ENCODE measurements at places on chromosomes 12 and 14.

DNA sequence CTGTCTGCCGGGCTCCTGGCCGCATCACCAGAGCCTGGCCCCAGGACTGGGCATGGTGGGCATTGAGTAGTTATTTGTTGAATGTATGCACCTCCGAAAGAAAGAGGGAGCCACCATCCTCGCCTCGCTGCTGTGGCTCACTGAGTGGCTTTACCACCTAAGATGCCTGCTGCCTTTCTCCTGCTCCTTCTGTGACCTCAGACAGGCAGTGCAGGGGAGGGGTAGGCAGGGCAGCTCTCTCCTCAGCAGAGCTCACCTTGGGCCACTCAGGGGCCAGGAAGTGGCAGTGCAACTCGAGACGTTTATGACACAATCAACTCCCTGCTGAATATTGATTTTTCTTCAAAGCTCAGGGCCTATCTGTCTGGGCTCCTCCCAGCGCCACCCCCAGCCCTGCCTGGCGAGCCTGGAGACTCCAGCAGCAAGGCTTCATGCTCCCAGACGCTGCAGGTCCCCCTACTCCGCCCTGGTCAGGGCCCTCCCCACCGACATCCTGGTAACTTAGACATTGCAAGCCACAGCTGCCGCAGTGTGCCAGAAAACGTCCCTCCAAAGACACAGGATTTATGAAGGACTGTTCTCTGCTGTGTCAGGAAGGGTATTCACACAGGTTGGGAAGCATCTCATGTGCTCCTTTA, 84.3 kb upstream of the DIO3 start:
- DNase-seq, result no peak

DNA sequence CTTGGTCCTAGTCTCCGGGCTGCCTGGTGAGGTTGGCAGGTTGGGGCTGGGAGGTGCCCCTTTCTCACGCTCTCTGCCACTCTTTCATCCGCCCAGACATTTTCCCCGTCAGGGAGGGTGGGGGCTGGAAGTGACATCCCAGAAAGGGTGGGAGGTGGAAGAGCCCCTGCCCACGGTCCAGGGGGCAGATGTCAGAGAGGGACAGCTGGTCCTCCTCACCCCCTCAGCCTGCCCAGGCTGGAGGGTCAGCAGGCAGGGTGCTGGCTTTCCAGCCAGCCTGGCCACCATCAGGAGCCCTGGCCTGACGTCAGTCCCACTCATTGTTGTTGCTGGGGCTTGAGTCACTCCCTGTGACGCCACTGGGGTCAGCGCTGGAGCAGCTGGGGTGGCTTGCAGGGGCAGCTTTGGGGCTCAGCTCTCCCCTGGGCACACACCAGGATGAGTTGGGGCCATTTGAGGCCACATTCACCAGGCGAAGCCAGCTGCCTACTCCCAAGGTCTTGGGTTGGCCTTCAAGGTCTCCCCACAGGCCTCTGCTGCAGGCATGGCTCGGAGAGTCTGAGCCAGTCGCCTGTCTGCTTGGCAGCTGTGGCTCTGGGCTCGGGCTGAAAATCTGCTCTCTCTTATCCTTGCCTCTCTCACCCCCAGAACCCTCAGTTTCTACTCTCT, 5.7 kb upstream of the ATG101 start:
- DNase-seq, result no peak

DNA sequence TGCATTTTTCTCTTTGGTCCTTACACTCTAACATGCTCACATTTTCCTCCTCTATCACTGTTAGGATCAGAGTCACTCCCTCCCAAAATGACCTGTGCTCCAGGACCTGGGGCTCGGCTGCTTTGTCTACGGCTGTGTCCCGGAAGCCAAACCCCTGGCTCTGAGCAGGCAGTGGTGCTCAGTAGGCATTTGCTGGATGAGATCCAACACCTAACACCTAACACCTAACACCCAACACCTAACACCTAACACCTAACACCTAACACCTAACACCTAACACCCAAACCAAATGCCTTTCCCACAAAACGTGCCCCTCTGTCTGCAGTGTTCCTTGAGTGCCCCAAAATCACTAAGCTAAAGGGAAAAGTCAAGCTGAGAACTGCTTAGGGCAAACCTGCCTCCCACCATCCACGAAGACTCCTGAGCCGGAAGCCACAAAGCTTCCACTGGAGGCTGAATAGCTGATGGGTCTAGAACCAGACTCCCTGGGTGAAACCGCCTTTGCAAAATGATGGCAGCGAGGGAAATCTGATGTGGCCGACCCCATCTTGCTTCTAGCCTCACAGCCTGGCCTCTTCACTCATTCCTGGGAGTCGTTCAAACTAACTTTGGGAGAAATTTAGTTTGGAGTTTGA, 29.2 kb downstream of the HSP90AA1 start:
- no peak for DNase-seq

DNA sequence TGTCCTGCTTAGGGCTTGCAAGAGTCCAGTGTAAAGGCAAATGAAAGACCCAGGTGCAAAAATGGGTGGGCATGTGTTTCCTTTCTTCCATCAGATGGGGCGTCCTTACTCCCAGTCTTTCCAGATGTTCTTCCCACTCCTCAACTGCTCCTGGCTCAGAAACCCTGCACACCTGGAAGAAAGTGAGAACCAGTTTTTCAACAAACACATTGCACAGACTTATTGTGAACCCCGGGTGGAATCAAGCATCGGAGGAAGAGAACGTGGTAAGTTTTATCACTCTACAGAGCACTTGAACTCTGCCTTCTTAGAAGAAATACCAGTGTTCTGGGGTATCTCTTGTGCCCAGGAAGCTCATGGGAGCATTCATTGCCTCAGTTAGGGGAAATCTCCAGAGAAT, 93.3 kb downstream of the TMX1 start:
- DNase-seq, result no peak

GRCh38 chr12:92505254-92506231, 197.2 kb upstream of the PLEKHG7 start:
- peak; percentile 10 for DNase-seq

GRCh38 chr12:111173836-111174235, 195.1 kb downstream of the PHETA1 start:
- no peak for DNase-seq

GRCh38 chr12:61985830-61986229, 274.4 kb upstream of the USP15 start:
- no peak for DNase-seq

DNA sequence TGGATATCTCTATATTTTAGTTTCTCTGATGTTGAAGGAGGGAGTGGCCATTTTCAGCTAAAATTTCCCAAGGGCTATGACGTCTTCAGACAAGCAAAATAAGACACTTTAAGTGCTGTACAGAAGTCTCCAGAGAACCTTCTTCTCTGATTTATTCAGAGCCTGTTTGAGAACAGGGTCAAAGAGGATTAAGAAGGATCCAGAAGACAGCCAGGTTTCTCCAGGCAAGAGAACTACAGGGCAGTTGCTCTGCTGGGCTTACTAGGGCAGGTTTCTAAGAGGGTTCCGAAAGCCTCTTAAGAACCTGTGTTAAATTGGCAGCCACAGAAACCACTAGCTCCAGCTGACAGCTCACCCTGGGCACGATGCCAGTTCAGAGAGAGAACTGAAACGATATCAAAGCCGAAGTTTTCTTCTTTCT, 1.2 kb downstream of the MGP start:
- DNase-seq, result peak; percentile 76

DNA sequence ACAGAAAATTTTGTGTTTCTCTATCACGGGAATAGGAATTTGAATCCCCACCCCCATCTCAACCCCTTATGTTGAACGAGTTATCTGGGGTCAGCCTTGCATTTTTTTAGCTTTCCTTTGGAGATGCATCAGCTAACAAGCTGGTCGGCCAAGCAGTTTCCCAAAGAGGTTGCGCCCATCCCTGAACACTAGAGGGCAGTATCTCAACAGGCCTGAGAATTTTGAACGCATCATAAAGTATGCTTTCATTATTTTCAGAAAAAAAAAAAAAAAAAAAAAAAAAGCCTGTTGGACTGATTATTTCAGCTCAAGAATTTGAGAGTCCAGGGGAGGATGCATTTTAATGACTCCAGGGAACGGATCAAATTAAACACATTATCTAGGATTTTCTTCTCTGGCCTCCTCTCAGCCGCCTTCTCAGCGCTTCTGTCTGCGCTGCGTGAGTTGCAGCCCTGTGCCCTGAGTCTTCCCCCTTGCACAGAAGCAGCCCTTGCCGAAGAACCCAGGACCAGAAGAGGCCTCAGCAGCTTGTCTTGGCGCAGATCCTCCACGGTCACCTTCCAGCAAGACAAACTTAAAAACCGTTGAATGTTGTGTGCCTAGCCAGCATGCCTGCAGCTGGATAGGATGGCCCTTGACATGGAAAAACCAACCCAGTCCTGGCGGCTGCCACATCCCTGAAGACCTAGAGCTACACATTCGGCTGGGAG, 76.6 kb upstream of the GZMB start:
- peak; percentile 30 for DNase-seq

- no peak for DNase-seq
Observed at GRCh38 chr12:34363050-34363673, 340.9 kb downstream of the ALG10 start.

GRCh38 chr14:64303471-64303917, 9.3 kb upstream of the ESR2 start:
- DNase-seq, result no peak

- DNase-seq, result no peak
Observed at GRCh38 chr14:53851394-53852090, 105.1 kb downstream of the BMP4 start.

GRCh38 chr12:88876857-88877256, 296.6 kb upstream of the KITLG start:
- DNase-seq, result no peak

- DNase-seq, result no peak
Observed at GRCh38 chr12:1826867-1827705, 6.7 kb downstream of the LRTM2 start.

GRCh38 chr12:114911196-114911595, 227.2 kb upstream of the TBX3 start:
- no peak for DNase-seq

DNA sequence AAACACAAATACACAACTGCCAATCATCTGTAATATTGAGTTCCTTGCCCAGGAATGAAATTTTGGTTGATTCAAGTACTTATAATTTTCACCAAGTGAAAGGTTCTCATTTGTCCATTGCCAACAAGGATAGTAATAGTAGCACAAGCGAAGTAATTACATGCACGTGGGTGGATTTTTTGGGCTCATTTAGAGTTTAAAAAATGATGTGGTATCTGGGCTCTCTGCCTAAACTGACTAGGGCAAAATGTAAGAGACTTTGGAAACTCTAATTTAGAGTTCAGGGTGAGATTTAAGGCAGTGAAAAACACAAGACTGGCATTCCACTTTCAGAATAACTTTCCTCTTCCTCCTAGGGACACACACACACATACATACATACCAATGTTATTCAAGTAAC, 111.7 kb downstream of the MYRFL start:
- DNase-seq, result no peak

GRCh38 chr14:94690896-94691659, 78.8 kb downstream of the GSC start:
- DNase-seq, result no peak

GRCh38 chr12:88435334-88436076, 144.8 kb downstream of the KITLG start:
- DNase-seq, result no peak

GRCh38 chr14:52042371-52043289, 26.2 kb downstream of the NID2 start:
- no peak for DNase-seq

DNA sequence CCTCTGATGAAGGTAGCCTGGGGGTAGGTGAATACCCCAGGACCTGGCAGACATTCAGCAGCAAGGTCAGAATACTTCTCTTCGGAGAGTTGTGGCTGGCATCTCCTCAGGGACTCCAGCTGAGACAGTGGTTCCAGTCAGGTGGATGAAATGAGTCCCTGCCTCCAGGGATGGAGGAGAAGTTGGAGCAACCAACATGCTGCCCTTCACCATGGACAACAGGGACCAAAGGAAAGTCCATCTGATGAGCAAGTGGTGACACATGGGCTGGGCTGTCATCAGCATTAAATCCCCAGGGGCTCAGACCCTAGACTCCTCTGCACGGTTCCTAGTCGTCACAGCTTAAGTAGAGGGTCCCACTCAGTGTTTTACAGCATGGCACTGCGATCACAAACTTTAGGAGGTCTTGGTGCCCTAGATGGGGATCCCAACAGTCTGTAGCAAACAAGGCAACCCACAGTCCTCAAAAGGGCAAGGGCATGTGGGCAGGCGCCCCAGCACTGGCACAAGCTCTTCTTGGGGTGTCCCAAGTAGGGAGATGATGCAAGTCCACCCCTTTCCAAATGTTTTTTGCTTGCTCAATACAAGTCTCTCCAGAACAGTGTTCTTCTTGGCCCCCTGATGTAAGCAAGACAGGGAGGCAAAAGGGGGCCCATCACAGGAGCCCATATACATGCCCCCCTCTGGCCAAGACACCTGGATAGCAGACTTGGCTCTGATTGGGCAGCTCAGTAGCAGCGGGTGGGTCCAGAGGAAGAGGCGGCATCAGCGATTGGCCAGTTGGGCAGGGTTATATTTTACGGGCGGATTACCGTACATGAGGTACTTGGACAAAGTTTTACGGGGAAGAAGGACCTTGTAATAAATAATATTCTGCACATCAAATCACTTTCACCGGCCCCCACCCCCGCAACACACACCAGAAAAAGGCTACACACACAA, 10.8 kb upstream of the CDH24 start:
- DNase-seq, result no peak

DNA sequence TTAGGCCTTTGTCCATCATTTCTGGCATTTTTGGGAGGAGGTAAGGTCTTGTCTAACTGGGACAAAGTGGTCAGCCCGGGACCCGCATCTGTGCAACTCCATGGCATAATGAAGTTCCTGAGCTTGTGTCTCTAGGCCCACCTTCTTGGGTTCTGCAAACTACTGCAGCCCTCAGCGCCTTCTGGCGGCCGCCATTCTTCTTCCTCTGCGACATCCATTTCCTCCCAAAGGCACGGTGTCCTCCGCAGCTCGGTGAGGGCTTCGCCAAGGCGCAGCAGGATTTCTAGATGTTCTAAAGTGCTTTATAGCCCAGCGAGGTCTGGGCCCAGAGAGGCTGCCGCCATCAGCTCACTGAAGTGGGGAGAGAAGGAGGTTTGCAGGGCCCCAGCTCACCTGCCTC, 134.4 kb upstream of the OR4E1 start:
- no peak for DNase-seq

DNA sequence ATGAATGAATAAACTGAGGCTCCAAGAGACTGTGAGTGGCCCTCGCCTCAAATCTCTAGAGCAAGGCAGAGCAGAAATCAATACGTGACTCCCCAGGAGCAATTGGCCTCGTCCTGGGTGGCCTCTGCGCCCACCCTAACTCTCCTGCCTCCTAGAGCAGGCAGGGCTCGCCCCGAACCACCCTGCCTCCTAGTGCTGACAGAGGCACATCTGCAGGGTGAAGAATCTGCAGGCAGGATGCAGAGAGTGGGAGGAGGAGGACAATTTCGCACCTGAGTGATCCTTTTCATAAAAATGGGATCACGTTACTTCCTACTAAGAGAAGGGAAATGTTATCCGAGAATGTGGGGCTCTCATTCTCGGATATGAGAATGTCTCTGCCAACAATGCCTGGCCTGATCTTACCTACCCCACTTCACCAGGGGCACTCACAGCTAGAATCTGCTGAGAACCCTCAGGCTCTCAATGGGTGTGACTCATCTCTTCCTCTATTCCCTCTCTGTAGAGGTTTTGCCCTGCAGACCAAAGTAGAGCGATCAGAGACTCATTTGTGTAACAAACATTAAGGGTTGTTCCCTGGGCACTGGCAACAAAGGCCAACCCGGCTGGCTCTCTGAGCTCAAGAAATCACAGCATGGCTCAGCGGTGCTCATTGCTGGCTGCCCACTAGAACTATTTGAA, 61.7 kb upstream of the BCL2L14 start:
- peak; percentile 48 for DNase-seq
